ENCODE measurements at places on chromosomes 4 and X. TPM values are rescaled to one million over a fixed set of nuclear protein-coding genes. Genes with fewer than 3 reads are reported as not detected.

- DNase-seq = no peak
- no peaks in the 10 kb centered on the region for H3K4me1 ChIP-seq
- no peaks in the 10 kb centered on the region for H3K27me3 ChIP-seq
- no peak overlapping the region for H3K4me3 ChIP-seq
Measured at GRCh38 chrX:10121787-10122186, 35.0 kb upstream of the CLCN4 start.

- peaks cover 35% of the 10 kb centered on the region for H3K4me1 ChIP-seq
- H3K36me3 ChIP-seq = no peaks in the 10 kb centered on the region
- DNase-seq = no peak
- H3K27me3 ChIP-seq = no peaks in the 10 kb centered on the region
Measured at GRCh38 chr4:76989391-76990061, 40.0 kb downstream of the SEPTIN11 start.

DNA sequence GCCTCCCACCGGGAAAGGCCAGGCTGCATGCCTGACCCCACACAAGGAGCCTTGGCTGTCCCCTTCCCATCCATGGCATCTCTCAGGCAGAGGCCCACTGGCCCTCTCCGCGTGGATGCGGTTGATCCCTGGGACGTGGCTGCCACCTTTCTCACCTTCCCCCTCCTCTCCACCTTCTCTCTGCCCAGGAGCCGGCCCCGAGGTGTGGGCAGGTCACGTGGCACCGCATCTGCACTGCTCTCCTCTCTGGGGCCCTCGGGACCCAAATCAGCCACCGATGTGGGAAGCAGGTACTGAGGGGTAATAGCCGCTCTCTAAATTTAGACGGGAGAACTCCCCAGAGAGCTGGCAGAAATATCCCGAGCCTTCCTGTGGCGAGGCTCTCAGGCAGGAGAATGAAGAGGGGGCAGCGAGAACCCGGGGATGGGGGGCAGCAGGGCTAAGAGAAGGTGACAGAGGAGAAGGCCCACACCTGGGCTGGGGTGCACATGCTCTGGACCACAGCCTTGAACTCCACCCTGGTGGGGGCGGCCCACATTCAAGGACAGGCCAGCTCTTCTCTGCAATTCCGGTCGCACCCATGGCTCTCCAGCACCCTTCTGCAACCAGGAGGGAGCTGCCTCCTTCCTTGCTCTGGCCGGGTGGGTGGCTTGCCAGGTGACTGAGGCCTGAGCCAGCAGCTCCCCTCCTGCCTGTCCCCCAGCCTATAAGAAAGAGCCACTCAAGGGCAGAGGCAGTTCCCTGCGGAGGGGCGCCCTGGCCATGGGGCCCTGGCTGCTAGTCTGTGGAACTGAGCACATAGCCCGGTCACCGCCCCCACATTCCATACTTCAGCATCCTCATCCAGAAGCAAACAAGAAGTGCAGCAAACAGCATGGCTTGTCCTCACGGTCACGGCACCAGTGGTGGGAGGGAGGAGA, 9.6 kb upstream of the DUSP9 start:
- no peaks in the 10 kb centered on the region for H3K4me1 ChIP-seq
- no peaks in the 10 kb centered on the region for H3K36me3 ChIP-seq
- no peak overlapping the region for H3K4me3 ChIP-seq
- DNase-seq = no peak

Gene PAGE4
- not detected for total RNA-seq

- no peaks in the 10 kb centered on the region for H3K36me3 ChIP-seq
- H3K4me3 ChIP-seq = no peak overlapping the region
- DNase-seq = no peak
Measured at GRCh38 chr4:85152480-85152879, 186.0 kb upstream of the WDFY3 start.

Gene ZRSR2
- total RNA-seq = 8.3 TPM

- no peaks in the 10 kb centered on the region for H3K4me1 ChIP-seq
- no peak for DNase-seq
- H3K4me3 ChIP-seq = no peak overlapping the region
- H3K27ac ChIP-seq = no peak overlapping the region
Measured at GRCh38 chrX:19931146-19931545, 43.7 kb upstream of the SH3KBP1 start.

- no peaks in the 10 kb centered on the region for H3K36me3 ChIP-seq
Measured at GRCh38 chr4:162075726-162076125, 88.1 kb downstream of the FSTL5 start.
